ENCODE measurements at places on chromosomes 1 and 21. TPM values are rescaled to one million over a fixed set of nuclear protein-coding genes. Genes with fewer than 3 reads are reported as not detected.

DNA sequence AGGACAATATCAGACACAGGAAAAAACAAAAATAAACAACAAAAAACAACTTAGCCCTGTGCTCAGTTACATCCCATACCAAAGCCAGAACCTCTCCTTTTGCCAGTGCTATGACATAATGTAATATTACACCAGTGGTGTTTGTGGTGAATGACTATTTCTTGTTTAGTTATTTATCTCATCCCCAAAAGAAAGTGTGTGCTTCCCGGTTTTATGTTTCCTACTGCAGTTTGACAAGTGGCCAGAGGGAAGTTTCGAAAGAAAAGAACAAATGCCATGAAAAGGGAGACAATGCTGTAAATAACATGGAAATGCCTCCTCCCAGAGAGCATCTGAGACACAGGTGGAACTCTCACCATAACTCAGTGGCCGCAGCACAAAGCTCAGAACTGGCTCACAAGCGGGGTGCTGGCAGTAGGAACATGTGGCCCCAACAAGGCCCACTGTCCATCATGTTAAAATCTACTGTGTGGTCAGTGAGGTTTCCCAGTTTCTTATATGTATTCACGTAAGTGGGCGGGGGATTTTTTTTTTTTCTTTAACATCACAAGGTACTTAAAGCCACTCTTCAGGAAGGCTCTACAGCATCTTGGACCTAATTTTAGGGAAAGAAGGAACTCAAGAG, 158.2 kb downstream of the BARHL2 start:
- no peak overlapping the region for H3K4me3 ChIP-seq
- H3K4me1 ChIP-seq = no peaks in the 10 kb centered on the region
- DNase-seq = no peak
- no peak overlapping the region for H3K27ac ChIP-seq
- H3K36me3 ChIP-seq = no peaks in the 10 kb centered on the region
- H3K27me3 ChIP-seq = no peaks in the 10 kb centered on the region

LORICRIN gene
- total RNA-seq = not detected

NUF2 gene
- not detected for total RNA-seq

OR2T6 gene
- total RNA-seq = not detected

DNA sequence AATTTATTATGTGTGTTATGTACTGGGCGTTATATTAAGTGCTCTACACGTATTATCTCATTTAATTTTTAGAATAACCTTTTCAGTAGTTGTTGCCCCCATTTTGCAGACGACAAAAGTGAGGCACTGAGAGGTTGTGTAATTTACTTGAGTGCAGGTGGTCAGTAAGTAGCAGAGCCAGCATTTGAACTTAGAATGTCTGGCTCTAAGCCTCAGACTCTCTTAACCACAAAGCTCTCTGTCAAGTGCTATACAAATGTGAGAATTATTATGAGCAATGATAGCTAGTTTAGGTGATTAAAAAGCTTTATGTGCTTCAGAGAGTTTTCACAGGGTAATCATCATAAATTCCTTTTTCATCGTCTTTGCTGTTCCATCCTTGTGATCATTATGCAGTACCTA, 96.3 kb upstream of the UBE2U start:
- H3K4me1 ChIP-seq = no peaks in the 10 kb centered on the region

DNAI4 gene
- not detected for total RNA-seq
